ENCODE measurements at places on chromosomes 13 and 19.

DNA sequence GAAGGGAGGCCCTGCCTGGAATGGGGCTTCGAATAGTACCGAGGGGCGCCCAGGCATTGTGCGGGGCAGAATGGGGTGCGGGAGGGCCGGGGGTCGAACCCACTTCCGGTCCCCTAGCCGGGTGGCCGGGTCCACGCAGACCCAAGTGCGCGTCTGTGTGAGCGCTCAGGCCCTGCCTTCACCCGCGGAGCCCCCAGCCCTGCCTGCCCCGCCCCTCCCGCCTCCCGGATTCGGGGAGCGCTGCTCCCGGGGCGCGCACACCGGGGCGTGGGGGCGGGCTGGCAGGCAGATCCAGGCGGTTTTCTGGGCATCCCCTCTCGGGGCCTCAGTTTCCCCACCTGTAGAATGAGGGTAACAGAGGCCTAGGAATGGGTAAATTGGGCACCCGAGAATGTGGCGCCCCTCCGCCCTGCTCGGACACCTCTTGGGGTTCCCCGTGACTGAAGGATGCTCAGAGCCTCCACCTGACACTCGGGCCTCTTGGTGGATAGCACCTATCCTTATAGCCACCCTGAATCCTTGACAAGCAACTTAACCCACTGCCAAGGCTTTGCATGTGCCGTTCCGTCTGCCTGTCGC lies 682 bp downstream of the PIK3R2 start:
- DNase-seq = peak; percentile 22

DNA sequence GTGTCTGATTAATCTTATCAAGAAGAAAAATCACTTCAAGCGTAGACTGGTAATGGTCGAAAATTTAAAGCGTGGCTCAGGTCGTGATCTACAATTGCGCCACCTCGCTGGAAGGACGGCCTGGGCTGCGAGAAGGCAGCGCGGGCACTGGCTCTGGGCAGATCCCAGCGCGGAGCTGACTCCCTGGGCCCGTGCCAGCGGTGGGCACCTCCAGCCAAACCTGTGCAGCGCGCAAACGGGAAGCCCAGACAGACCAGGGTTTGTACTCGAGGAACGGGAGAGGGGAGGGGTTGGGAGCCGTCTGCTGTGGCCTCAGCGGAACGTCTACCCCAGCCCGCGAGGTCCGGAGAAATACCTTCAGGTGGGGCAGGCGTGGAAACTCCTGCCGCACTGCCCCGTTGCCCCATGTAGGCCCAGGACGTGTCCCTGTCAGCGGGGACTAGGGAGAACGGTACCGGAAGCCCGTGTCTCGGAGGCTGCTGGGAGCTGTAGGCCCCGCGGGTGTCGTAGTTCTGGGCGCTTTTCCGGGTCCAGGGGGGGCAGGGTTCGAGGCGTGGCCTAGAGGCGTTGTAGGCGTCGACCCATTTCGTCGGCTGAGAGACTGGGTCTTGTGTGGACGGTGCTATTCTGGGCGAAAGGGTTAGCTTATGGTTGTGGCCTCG lies 21.1 kb downstream of the ZNF274 start:
- no peak for DNase-seq

- no peak for DNase-seq
Observed at GRCh38 chr19:7999376-7999775, 6.1 kb downstream of the ELAVL1 start.

DNA sequence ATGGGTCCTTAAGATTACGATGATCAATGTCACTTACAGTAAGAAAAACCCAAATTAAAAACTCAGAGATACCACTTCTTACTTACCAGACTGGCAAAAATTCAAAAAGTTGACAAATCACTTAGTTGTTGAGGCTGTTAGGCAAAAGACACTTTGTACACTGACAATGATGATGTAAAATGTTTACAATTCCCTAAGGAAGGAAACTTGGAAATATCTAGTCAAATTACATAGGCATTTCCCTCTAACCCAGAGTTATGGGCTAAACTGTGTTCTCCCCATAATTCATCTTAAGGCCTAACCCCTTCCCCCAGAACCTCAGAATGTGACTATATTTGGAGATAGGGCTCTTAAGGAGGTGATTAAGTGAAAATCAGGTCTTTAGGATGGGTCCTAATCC lies 12.0 kb downstream of the TGDS start:
- no peak for DNase-seq

DNA sequence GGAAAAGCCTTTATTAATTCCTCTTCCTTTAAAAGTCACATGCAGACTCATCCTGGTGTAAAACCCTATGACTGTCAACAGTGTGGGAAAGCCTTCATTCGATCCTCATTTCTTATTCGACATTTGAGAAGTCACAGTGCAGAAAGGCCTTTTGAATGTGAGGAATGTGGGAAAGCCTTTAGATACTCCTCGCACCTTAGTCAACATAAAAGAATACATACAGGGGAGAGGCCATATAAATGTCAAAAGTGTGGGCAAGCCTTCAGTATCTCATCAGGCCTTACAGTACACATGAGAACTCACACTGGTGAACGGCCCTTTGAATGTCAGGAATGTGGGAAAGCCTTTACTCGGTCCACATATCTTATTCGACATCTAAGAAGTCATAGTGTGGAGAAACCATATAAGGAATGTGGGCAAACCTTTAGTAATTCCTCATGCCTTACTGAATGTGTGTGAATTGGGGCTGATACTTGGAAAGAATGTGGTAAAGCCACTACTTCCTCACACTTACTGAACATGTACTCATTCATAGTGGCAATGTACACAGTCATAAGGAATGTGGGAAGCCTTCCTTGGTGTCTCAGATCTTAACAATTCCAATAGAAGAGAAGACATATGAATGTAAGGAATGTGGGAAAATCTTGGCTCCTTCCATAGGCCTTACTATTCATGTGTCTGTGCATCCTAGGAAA lies 18.8 kb downstream of the ZNF559 start:
- DNase-seq = no peak

- DNase-seq = peak; percentile 33
Observed at GRCh38 chr13:46172531-46172991, 9.4 kb downstream of the LCP1 start.

- no peak for DNase-seq
Observed at GRCh38 chr19:31519256-31519655, 170.0 kb upstream of the TSHZ3 start.

DNA sequence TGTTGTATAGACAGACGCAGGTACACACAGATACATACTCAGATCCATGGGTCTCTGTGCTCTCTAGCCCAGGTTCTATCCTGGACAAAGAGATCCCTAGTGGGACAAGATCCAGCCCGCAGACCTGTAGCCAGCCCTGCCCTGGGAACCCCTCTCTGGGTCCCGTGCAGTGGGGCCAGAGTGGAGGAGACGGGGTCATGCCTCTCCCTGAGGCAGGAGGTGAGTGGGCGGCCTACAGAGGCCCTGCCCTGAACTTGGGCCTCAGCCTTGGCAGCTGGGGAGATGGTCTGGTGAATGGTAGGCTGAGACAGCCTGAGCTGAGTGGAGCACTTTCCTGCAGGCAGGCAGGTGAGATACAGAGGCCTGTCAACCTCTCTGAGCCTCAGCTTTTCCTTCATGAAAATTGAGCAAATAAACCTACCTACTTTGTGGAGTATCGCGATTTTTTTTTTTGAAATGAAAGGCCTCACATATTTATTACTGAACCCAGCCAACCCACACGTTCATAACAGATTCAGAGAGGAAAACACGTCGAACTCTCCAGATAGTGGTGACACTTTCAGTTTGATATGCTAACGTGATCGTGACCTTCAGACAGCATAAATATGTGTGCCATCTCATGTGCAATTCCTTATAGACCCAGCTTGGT lies 3.4 kb upstream of the JUND start:
- DNase-seq = no peak

DNA sequence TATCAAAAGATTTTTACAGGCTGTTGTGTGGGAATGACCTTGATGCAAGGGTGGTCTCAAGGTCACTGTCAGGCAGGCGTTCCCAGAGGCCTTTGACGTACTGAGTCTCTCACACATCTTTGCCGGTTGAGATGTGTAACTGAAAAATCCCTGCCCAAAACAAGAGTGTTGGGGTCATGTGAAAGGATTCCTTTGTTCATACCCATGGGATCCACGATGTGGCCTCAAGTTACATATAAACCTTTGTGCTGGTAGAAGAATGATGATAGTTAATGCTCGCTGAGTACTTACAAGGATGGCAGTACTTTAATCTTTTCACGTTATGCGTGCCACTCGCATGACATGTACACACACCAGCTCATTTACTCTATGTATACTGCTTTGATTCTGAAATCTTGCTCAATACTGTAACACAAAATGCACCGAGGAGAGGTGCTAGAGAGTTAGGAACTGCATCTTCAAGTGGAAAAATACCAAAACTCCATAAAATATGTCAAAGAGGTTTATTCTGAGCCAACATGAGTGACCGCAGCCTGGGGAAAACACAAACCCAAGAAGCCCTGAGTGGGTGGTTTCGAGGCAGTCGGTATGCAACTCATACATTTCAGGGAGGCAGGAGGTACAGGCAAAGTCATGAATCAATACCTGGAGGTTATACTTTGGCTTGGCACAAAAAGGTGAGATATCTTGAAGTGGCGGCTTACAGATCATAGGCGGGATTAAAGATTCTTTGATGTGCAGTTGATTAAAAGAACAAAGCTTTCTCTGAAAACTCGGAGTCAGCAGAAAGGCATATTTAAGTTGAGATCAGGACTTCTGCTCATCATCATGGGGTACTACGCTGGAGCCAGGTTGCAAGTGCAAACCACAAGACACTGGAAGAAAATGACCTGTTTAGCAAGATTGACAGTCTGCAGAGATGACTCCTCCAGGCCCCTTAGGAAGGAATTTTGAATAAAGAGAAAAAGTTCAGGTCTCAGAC lies 87.4 kb upstream of the ARHGEF7 start:
- DNase-seq = no peak

DNA sequence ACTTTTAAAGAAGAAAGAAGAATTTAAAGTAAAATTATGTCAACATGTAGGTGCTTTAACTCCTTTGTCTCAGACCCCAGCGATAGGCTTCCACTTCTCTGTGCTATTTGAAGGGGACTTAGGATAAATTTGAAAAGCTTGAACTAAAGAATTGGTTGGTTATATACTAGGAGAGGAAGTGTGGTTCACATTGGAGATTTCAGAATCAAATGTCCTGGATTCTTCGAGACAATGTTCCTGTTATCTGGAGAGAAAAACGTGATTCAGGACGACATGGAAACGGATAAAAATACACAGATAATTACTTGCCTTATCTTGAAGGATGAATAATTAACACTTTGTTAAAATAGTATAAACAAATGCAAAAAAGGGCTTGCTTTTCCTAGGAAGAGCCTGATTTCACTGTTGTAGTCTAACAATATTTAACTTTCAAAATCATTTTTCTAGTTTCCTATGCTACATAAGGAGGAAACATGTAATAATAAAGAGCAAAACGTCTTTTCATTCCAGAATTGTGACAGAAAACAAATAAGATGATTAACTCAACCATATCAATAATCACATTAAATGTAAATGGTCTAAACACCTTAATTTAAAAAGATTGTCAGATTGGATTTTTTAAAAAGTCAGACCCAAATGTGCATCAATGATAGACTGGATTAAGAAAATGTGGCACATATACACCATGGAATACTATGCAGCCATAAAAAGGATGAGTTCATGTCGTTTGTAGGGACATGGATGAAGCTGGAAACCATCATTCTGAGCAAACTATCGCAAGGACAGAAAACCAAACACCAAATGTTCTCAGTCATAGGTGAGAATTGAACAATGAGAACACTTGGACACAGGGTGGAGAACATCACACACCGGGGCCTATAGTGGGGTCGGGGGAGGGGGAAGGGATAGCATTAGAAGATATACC lies 724 bp upstream of the ZNF780A start:
- no peak for DNase-seq

GRCh38 chr19:8208119-8208921 lies 850 bp upstream of the CERS4 start:
- no peak for DNase-seq

DNA sequence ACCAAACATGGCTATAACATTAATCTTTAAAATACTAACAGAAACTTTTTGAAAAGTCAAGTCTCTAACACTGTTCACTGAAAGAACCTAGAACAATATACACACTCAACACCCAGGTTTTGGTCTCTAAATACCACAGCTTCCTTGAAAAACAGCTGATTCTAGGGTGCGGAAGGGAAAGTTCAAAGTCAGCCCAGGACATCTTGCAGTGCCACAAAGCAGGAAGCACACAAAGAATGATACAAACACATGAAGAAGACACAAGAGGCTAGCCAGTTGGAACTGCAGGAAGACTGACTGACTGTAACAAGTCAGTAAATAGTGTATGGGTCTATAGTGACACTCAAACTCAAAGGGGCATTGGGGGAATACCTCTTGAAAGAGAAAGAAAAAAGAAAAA lies 4.6 kb downstream of the DEDD2 start:
- no peak for DNase-seq

- no peak for DNase-seq
Observed at GRCh38 chr13:23384111-23384510, 49.4 kb downstream of the SACS start.

GRCh38 chr13:46866150-46866549 lies 30.7 kb downstream of the HTR2A start:
- DNase-seq = no peak

DNA sequence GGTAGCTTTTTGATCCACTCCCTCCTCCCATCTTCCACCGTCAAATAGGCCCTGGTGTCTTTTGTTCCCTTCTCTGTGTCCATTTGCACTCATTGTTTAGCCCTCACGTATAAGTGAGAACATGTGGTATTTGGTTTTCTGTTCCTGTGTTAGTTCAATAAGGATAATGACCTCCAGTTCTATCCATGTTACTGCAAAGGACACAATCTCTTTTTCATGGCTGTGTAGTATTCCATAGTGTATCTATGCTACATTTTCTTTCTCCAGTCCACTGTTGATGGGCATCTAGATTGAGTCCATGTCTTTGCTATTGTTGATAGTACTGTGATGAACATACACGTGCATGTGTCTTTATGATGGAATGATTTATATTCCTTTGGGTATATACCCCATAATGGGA lies 136.0 kb upstream of the USP29 start:
- no peak for DNase-seq

- DNase-seq = no peak
Observed at GRCh38 chr13:51243227-51243626, 21.0 kb downstream of the FAM124A start.

- no peak for DNase-seq
Observed at GRCh38 chr19:4713384-4713951, 10.2 kb downstream of the DPP9 start.

GRCh38 chr19:46478356-46478986 lies 7.1 kb upstream of the PNMA8A start:
- DNase-seq = peak; percentile 8

GRCh38 chr13:43483930-43484329 lies 302.8 kb downstream of the ENOX1 start:
- DNase-seq = no peak

GRCh38 chr19:50708179-50708879 lies 11.3 kb downstream of the SHANK1 start:
- DNase-seq = no peak

DNA sequence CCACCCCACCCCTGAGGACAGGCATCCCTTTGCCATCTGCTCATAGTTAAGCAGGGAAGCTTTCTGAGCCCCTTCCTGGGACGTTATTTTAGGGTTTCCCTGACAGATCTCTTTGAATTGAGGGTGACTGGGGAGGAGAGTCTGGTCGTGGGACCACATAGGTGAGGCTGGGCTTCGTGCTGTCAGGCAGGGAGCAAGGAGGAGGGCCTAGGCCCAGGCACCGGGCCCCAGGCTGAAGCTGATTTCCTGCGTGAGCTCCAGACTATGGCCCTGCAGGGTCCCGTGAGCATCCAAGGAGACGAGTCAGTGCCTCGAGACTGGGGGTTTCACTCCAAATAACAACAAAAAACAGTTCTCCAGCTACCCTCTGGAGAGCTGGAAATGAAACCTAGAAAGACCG lies 60.4 kb downstream of the MYO9B start:
- no peak for DNase-seq
